Stimulated activated CD4-positive, alpha-beta T cell treated with anti-CD3 and anti-CD28 coated beads, TNF-alpha, amount 100 ng/mL, for 24 hours (primary cell): ENCODE measurements at places on chromosomes 13 and 19.
A peak's percentile ranks its signal among the peaks of the same experiment; 100 is the strongest.

DNA sequence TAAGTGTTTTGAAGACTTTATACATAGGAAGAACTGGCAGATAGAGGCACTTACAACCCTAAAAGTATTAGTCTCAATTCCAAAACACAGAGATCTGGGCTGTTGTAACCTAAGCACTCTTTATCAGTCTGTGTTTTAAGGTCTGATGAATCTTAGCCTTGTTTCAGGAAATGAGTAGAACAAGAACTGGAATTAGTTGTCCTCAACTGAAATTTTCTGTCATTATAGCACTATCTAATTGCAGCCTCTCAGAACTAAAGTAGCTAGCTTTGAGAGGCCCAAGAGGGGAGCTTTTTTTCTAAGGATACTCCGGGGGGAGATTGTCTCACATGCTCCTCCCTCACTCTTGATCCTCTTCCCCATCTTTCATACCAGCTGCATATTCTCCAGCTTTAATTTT is 13.1 kb downstream of the HNRNPM start:
- no peak for DNase-seq

DNA sequence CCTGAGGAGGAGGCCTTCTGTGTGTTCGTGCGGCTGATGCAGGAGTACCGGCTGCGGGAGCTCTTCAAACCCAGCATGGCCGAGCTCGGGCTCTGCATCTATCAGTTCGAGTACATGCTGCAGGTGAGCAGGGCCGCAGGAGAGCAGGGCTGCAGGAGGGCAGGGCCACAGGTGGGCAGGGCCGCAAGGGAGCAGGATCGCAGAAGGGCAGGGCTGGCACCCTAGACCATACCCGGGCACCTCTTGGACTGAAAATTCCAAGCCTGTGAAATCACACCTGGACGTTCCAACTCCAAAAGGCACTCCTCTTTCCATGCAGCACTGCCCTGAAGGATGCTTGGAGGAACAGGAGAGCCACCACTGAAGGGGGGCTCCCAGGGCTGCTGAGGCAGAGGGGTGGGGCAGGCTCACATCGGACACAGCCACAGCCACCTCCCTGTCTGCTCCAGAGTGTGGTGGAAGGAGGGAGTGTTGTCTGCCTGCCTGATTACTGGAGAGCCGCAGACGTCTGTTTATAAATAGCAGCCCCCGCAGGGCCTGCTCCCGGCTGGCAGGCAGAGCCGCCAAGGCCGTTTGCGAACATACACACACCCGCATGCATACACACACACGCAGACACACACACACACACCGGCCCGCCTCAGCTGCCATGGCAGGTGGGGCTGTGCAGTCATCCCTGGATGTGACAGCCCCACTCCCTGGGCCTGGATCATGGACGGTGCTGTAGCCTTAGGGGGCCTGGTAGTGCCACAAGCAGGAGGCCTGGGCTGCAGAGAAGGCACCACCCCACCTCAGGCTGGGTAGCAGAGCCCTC is 20.2 kb downstream of the EVI5L start:
- DNase-seq = no peak

GRCh38 chr13:34156841-34157365 is 339.0 kb downstream of the RFC3 start:
- DNase-seq = peak; percentile 51

DNA sequence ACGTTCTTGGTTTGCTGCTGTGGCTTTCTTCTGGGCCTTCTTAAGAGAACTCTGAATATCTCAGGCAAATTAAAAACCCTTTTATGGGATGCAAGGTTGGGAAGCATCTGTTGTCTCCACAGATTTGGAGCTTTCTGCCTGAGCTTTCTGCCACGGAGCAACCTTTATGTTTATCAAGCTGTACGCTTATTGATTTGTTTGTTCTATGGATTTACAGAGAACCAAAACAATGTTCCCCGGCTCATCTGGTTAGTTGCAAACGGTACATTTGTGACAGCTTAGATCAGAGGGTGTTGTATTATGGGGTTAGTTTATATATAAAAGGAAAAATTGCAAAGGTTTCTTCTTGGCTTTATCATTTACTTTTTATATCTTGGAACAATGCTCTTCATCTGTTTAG is 479.6 kb downstream of the DIAPH3 start:
- DNase-seq = no peak

GRCh38 chr13:110358381-110358780 is 51.3 kb downstream of the COL4A2 start:
- DNase-seq = no peak

GRCh38 chr13:107753291-107753690 is 462.0 kb downstream of the LIG4 start:
- DNase-seq = no peak

DNA sequence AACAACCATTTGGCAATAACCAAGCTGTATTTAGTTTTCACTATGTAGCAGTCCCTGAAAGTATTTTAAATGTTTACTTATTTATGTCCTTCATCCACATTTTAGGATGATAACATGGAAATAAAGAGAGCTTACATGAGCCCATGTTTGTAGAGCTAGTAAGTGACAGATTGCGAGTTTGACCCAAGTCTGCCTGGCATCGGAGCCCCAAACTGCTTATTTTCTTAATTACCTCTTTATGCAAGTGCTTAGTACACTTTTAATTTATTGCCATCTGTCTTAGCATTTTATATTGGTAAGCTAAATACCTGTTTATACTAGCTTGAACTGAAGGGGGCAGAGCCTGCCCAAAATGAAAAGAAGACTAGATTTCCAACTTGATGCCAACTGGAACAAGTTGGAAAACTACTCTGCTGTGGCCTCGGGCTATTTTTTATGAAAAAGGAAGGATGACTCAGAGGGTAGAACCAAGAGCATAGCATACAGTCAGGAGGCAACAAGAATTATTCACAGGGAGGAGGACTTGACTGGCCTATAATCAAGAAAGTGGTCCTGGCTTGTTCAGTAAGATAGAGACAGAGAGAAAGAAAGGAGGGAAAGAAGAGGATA is 150.2 kb downstream of the NDFIP2 start:
- no peak for DNase-seq

- DNase-seq = no peak
Measured at GRCh38 chr13:64925727-64926126, 2304.4 kb downstream of the PCDH9 start.

DNA sequence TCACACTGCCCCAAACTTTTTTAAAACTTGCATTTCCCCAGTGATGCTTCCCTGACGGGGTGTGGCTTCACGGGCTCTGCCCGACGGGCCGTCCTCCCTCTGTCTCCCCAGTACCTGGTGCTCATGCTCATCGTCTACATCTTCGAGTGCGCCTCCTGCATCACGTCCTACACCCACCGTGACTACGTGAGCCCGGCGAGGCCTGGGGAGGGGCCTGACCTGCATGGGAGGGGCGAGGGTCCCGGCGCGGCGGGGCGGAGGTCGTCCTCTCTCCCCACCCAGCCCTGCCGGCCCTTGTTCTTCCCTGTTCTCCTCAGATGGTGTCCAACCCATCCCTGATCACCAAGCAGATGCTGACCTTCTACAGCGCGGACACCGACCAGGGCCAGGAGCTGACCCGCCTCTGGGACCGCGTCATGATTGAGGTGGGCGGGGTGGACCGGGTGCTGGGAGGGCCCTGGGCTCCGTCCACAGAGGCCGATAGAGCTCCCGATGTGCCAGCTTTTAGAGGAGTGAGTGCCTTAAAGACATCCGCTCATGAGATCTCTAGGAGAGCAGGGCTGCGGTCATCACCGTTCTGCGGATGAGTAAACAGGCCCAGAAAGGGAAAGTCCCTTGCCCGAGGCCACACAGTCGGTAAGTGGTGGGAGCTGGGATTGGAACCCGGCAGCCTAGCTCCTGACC is 6.9 kb downstream of the UPK1A start:
- DNase-seq = peak; percentile 11

GRCh38 chr13:62997696-62998095 is 1582.0 kb upstream of the PCDH20 start:
- DNase-seq = no peak

DNA sequence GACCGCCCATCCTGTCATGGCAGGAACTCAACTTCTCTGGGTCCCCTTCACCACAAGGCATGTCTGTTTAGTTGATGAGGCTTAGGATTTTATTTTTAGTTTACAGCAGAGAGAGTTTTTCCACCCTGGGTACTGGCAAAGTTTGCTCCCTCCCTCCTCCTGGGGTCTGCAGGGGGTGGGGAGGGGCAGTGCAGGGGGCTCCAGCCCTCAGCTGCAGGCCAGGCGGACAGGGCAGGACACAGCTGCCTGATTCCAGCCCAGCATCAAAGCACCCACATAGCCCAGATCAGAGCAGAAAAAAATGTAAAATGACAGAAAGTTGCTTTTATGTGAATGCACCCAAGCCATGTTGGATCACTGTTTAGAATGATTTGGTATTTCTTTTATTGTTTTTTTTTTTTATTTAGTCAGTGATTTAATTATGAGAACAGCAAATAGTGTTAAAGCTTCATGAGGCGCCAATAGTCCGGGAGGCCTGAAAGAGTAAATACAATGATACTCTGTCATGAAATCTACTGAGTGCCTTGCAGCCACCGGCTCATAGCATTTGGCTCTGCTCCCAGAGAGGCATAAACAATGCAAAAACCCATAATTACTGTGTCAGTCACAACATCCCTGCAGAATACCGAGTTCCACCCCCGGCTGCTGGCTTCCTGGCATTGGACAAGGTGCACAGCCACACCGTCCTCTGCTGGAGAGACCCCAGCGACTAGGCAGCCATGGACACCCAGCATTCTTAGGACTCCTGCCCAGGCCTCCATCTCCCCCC is 923.5 kb downstream of the UQCRFS1 start:
- DNase-seq = no peak

- peak; percentile 38 for DNase-seq
Measured at GRCh38 chr19:38361633-38362075, 12.7 kb upstream of the PSMD8 start.

DNA sequence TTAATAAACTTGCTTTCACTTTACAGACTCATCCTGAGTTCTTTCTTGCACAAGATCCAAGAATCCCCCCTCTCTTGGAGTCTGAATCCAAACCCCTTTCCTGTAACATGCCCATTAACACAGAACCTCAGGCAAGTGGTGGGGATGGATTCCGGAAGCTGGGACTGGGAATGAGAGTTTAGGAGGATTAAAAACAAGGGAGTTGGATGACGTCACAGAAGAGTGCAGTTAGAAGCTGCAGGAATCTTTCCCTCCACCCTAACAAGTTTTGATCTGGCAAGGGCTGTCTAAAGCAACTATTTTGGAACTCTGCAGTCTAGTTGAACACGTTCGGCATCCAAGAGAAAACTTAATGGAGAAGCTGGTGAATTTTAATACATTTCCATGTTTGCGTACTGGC is 48.2 kb upstream of the PEPD start:
- DNase-seq = no peak

- no peak for DNase-seq
Measured at GRCh38 chr19:55667958-55668357, 7.1 kb upstream of the EPN1 start.

- no peak for DNase-seq
Measured at GRCh38 chr13:95536632-95537241, 15.8 kb upstream of the CLDN10 start.

GRCh38 chr19:1783354-1783753 is 28.7 kb downstream of the ATP8B3 start:
- DNase-seq = no peak

DNA sequence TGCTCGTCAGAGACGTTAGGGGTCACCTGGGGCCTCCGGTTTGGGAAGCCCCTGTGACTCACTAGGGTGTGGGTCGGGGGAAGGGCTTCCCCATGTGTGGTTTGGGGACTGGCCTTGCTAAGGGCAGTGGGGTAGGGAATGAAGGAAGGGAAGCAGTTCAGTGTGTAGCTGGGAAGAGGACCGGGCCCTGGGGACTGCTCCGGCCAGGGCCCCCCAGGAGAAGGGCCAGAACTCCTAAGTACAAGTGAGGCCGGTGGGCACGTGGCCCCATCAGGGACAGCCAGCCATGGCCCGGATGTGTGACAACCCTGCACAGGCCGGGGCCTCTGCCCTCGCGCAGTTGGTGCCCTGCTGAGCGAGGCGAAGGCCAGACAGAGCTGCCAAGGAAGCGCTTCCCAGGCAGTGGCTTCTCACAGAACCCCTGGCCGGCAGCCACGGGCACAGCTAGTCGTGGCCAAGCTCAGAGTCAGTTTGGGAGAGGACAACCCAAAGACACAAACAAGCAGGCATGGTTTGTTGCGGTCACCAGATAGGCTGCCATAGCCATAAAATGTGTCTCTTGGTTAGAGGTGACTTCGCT is 25.7 kb downstream of the TEX29 start:
- no peak for DNase-seq

GRCh38 chr19:55346725-55347441 is 7.2 kb downstream of the KMT5C start:
- DNase-seq = no peak

GRCh38 chr19:4455719-4456475 is 1.7 kb downstream of the UBXN6 start:
- DNase-seq = no peak

- DNase-seq = no peak
Measured at GRCh38 chr13:109243311-109243951, 543.0 kb downstream of the IRS2 start.

DNA sequence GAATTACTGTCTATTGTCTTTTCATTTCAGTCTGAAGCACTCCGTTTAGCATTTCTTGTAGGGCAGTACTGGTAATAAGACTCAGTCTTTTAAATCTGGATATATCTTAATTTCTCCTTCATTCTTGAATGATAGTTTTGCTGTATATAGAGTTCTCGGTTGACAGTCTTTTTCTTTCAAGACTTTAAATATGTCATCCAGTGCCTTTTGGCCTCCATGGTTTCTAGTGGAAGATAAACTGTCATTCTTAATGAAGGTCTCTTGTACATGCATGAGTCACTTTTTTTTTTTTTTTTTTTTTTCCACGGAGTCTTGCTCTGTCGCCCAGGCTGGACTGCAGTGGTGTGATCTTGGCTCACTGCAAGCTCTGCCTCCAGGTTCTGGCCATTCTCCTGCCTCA is 27.2 kb upstream of the ZDHHC20 start:
- no peak for DNase-seq

- no peak for DNase-seq
Measured at GRCh38 chr13:110472904-110473563, 88.5 kb downstream of the RAB20 start.

DNA sequence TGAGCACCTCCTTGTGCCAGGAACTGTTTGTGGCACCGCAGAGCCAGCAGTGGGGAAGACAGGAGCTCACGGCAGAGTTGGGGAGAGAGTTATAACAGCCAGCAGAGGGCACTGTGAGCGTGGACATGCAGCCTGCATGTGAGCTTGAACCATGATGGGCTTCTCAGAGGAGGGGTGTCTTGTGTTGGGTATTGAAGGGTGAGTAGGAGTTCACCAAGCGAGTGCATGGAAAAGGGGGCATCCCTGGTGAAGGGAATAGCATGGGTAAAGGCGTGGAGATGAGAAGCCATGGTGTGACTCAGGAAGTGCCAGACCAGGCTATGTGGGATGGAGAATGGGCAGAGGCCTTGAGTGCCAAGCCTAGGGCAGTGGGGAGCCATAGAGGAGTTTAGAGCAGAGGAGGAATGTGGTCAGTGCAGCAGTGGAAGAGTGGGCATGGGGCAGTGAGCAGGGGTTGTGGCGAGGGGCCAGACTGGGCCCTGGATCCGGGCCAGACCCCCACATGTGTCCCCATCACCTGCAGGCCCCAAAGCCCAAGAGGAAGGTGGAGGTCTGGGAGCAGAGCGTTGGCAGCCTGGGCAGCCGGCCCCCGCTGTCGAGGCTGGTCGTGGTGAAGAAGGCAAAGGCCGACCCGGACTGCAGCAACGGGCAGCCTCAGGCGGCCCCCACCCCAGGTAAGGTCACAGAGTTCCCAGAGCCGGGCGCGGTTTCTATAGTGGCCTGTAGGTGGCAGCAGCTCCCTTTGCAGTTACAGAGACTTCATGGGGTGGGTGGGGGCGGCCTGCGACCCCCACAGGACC is 11.8 kb upstream of the SHD start:
- peak; percentile 53 for DNase-seq
